ENCODE measurements at places on chromosomes 16 and 17.

DNA sequence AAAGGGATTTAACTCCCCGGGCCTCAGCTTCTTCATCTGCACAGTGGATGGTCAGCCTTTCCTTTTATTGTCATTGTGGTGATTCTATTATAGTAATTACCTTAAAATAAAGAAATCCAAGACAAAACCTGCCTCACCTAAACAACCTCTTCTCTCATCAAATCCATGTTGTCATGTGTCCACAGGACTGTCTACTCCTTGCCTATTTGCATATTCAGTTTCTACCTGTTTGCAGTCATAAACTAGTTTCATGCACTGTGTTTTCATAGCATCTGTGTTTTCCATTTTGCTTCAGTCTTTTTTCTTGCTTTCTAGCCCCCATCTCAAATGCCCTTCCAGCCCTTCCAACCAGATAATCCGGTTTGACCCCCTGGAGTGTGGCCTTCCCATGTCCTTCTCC lies 44.3 kb upstream of the CPNE2 start:
- DNase-seq: no peak

DNA sequence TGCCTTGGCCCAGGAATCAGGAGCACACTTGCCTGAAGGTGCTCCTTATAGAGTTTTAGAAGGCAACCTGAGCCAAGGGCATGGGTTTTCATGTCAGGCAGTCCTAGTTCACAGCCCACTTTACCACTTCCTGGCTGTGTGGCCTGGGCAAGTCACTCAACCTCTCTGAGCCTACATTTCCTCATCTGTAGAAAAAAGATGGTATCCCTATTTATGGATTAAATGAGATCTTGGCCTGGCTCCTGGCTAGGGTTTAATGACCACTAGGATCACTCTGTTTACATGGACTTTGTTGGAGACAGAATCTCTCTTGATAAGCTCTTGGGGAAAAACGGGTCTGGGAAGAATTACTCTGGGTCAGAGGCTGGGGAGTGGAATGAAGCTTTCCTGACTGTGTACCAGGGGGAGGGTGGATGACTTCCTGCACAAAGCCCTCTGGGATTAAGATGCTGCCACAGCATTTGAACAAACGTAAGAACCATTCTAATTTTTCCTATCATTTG lies 2.3 kb downstream of the MT2A start:
- no peak for DNase-seq

GRCh38 chr17:43909537-43910231 lies 2.3 kb upstream of the MPP2 start:
- no peak for DNase-seq

- no peak for DNase-seq
Observed at GRCh38 chr17:40548982-40549685, 16.1 kb downstream of the CCR7 start.

DNA sequence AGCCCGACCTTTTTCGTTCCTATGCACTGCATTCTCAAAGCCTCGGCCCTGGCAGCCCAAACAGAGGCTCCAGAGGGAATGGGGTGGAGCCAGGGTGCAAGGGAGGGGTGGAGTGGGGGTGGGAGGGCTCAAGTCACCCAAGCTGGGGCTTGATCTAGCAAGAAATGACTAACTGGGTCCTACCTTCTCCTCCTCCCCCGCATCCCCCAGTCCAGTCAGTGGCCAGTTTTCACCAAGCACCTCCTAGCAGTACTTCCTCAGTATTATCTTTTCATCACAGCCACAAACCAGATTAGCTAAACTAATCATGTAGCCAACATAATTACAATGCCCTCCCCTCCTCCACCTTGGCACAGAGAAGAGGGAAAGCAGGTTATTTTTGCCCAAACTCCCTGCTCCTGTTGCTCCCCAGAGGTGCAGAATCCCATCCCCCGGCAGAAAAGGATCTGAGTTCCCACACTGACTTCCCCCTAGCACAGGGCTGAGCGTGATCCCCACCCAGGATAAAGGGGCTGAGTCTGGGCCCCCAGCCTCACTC lies 2.2 kb downstream of the JUP start:
- no peak for DNase-seq

DNA sequence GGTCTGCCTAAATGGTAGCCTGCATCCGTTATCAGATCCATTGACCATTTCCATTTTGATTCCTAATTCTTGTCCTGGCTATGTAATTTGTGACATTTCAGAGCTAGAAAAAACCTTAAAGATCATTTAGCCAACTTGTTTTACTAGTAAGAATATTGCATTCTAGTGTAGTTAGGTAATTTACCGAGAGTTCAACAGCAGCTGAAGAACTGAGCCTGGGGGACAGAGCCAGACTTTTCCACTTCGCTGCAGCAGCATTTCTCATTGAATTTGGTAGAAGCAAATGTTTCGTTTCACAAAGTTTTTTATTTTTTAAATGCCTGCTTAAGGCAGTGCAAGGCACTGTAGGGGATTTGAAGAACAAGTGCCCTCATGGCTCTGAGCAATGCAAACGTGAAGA lies 59.2 kb upstream of the MARCHF10 start:
- DNase-seq: no peak

DNA sequence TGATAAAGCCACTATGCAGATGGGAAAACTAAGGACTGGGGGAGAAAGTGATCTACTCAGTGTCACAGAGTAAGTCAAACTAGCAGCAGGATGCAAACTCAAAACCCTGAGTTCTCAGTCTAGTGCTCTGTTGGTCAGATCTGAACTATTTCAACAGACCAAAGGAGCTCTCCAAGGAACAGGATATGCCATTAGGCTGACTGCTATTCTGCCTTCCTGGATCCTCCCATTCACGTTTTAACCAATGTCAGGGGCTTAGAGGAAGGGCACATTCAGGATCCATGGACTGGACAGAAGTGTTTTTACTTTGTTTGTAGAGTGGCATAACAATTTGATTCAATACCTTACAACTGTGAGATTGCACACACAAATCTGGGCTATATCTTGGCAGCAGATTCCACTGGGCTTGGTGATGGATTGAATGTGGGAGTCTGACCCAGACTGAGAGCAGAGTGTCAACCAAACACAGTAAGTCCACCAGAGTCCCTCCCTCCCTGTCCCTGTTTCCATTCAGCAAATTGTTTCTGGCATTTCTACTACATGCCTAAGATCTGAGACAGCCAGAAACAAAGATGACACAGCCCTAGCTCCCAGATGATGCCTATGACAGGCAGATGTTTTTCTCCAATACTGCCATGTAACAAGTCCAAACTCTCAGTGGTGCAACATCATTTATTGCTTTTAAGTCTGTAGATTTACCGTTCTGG lies 337.8 kb upstream of the CDH5 start:
- no peak for DNase-seq

DNA sequence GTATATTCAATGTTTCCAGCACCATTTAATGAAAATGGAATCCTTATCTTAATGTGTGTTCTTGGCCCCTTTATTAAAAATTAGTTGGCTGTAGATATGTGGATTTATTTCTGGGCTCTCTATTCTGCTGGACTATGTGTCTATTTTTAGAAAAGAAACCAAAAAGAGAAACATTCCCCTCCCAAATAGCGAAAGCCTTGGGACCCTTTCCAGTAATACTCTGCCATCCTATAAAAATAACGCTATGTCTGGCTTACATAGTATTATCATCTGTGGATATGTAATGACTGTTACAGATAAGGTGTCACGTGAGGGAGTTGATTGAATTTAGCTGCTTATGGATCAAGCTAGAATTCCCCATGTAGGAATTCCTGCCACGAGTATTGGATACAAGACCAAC lies 279.3 kb upstream of the KIF2B start:
- no peak for DNase-seq
